Astrocyte (in vitro differentiated cells and primary cell): ENCODE measurements at places on chromosomes 1 and 21. TPM values are rescaled to one million over a fixed set of nuclear protein-coding genes. Genes with fewer than 3 reads are reported as not detected.
A peak's percentile ranks its signal among the peaks of the same experiment; 100 is the strongest.

- H3K27ac ChIP-seq = peak overlapping the region; percentile 5
- peak; percentile 8 for DNase-seq
- no peaks in the 10 kb centered on the region for H3K27me3 ChIP-seq
- no peak overlapping the region for H3K4me3 ChIP-seq
- H3K36me3 ChIP-seq = no peaks in the 10 kb centered on the region
Measured at GRCh38 chr1:91091812-91092211, 70.0 kb upstream of the ZNF644 start.

MXRA8 gene
- 112 and 139 TPM in 2 replicates for total RNA-seq

DNA sequence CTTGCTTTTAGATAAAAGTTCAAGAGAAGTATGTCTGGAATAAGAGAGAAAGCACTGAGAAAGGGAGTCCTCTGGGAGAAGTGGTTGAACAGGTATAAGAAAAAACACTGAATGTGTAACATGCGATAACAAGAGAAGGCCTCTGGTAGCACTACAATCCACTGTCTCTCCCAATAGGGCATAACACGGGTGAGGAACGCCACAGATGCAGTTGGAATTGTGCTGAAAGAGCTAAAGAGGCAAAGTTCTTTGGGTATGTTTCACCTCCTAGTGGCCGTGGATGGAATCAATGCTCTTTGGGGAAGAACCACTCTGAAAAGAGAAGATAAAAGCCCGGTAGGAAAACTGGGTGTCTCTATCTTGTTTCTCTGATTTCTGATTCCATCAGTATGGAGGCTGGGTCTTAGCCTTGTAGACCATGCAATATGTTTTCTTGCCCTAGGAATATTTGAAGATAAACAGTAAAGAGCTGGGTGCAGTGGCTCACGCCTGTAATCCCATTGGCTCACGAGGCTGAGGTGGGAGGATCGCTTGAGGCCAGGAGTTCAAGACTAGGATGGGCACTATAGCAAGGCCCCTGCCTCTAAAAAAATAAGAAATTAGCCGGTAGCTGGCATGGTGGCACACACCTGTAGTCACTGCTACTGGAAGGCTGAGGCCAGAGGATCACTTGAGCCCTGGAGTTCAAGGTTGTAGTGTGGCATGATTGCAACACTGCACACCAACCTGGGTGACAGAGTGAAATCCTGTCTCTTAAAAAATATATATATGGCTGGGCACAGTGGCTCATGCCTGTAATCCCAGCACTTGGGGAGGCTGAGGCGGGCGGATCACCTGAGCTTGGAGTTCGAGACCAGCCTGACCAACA lies 40.4 kb downstream of the DAP3 start:
- no peaks in the 10 kb centered on the region for H3K27me3 ChIP-seq
- H3K27ac ChIP-seq = no peak overlapping the region
- no peak overlapping the region for H3K4me3 ChIP-seq
- peak; percentile 44 for DNase-seq
- H3K4me1 ChIP-seq = no peaks in the 10 kb centered on the region
- H3K36me3 ChIP-seq = peaks cover 32% of the 10 kb centered on the region

- H3K27ac ChIP-seq = no peak overlapping the region
- DNase-seq = no peak
- H3K4me1 ChIP-seq = no peaks in the 10 kb centered on the region
- H3K36me3 ChIP-seq = no peaks in the 10 kb centered on the region
- H3K27me3 ChIP-seq = no peaks in the 10 kb centered on the region
- H3K4me3 ChIP-seq = no peak overlapping the region
Measured at GRCh38 chr1:40308036-40308727, 8.9 kb downstream of the COL9A2 start.

DNA sequence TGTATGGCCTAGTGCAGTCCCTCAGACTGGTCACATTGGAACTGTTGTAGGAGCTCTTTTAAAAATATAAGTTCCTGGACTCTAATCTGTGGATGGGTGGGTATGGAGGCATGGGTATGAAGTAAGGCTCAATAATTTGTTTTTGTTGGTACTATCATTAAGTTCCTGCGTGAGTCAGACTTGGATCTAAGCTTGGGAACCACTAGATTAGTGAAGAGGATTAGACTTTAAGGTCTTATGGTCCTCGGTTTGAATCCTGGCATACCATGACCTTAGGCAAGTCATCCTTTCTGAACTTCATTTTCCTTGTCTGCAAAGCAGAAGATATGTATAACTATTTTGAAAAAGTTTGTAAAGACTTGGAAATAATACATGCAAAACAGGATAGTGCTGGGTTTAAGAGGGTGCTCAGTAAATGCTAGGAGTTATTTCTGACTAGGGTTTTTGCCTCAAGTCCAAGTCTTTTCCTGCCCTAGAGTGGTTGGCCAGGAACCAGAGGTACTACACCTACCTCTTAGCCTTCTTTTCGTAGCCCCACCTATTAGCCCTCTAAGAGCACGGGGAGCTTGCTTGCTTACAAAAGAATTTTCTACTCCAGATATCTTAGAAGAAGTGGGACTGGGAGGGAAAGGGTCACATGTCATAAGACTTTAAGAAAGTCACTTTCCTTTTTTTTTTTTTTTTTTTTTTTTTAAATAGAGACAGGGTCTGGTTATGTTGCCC lies 38.6 kb upstream of the METTL18 start:
- peaks cover 3% of the 10 kb centered on the region for H3K36me3 ChIP-seq
- no peak for DNase-seq
- H3K4me1 ChIP-seq = no peaks in the 10 kb centered on the region
- no peaks in the 10 kb centered on the region for H3K27me3 ChIP-seq
- no peak overlapping the region for H3K27ac ChIP-seq
